Fibroblast of skin of right biceps (primary cell): ENCODE measurements at places on chromosomes 1 and 21.

- DNase-seq: no peak
These were observed 1.7 kb upstream of the TFF3 start for GRCh38 chr21:42316891-42317290.

- DNase-seq: peak; percentile 62
These were observed 26.1 kb downstream of the UBE2T start for GRCh38 chr1:202315576-202316168.

- DNase-seq: peak; percentile 12
These were observed 16.2 kb downstream of the MIER1 start for GRCh38 chr1:66940981-66941380.

DNA sequence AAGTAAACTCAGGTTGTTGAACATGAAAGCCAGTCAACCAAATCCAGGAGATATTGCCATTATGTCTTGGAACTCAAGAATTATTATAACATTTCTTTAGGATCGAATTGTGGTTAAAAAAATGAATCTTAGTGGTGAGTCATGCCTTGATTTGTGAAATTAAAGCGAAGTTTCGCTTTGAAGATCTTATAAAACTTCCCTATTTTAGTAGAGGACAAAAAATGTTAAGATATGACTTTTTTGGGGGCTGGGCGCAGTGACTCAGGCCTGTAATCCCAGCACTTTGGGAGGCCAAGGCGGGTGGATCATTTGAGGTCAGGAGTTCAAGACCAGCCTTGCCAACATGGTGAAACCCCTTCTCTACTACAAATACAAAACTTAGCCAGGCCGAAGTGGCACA, 39.5 kb upstream of the PTBP2 start:
- DNase-seq: peak; percentile 8

GRCh38 chr1:154857441-154858215, 12.5 kb downstream of the KCNN3 start:
- DNase-seq: no peak

GRCh38 chr1:9875636-9876000, 34.5 kb downstream of the CTNNBIP1 start:
- no peak for DNase-seq

DNA sequence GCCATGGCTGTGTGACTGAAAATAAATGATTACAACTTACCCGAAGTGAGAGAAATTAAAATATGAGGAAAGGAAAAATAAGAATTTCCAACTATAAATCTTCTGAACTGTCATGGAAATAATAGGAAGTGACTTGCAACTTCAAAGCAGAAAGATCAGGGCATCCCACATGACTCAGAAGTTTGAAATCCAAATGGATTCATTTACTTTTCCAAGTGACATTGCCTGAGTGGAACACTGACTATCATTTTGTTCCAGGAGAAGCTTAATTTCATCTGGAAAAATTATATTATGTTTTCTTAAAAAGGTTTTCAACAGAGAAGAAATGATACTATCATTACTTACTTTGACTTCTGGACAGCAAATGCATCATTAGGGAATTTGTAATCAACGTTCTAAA, 110.8 kb downstream of the GREM2 start:
- peak; percentile 71 for DNase-seq

DNA sequence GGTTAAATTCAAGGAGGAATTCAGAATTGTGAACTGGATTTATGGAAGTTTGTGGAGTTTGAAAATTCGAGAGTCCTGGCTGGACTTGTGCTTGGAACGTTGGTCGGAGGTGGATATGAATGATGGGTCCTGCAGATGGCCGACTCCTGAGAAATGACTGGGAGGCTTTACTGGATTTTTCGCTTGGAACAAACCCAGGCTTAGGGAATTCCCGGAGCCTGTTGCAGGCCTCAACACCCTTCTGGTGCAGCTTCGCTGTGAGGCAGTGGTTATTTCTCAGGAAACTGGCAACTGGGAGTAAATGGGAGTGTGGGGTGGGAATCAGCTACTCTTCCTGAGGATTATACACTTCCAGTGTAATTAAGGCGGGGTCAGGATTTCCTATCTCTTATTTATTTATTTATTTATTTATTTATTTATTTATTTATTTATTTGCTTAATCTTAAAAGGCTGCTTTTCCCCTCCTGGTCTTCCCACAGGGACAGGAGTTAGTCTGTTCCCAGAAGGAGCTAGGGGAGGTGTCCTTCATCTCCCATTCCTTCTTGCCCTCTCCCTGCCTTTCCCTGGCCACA, 21.1 kb downstream of the MAPKAPK2 start:
- no peak for DNase-seq

GRCh38 chr1:94597701-94598100, 56.1 kb upstream of the F3 start:
- DNase-seq: peak; percentile 69

DNA sequence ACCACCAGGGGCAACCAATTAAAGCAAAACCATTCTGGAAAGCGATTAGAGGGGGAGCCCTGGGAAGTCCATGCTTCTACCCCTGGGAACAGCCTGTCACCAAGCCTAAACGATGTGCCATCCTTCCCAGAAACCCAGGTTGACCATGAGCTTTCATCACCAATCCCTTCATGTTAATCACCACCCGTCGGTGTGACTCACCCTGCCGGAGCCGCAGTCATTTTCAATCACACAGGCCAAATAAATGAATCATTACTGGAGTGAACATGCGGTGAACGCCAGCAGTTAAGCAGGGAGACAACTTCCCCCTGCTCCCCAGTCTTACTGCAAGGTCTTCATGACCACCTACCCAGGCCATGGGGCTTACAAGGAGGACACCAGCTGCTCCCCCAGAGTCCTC, 308.8 kb downstream of the AJAP1 start:
- DNase-seq: peak; percentile 77

DNA sequence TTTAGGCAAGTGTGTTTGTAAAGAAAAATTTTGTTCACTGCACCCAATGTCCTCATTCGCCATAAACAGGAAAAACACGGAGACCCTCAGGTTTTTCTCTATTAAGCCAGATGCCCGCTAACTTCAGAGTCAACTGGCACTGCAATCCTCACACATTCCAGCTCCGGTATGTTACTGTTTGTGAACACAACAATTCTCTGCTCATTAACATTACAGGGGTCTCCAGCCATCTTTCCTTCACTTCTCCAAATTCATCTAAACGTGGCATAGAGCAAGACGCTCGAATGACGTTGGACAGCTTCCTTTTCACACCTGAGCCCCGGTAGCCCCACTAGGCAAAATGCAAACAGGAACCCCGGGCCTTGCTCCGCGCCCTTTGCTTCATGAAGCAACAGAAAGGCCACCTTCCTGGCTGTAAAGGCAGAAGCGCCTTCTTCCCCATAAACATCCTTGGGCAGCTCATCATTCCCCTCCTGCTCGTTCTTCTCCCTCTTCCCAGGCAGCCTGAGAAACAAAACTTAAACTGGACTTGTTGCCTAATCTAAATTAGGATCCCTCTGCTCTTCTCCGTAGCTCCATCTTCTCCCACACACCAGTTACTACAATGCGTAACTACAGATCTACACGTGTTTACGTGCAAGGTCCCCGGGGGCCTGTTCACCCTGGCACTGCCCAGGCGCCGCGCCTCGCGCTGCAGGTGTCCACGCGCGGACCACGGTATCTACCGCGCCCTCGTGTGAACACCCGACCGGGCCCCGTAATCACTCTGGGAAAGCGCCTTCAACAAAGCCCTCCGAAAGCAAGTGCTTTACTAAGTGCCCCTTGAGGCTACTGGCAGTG, 1.2 kb downstream of the LBR start:
- peak; percentile 21 for DNase-seq

- no peak for DNase-seq
These were observed 323.7 kb upstream of the ZP4 start for GRCh38 chr1:238214449-238214848.

GRCh38 chr1:192763243-192763642, 45.6 kb upstream of the RGS2 start:
- DNase-seq: peak; percentile 31

DNA sequence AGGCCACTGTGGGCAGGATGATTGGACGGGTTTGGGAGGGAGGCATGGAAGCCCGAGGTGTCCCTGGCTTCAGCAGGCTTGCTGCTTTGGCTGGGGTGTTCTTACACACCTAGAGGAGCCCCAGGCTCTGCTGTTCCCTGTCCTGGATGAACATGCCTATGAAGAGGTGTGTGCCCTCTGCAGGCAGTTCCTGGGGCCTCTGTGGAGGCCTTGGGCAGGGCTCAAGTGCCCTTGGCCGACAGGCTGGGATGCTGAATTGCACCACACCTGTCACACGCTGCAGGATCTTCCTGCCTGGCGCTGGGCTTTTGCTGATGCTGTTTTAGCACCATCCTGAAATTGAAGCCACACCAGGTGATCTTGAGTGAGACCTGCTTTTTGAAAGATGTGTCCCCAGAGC, 415.0 kb upstream of the VAMP3 start:
- no peak for DNase-seq

DNA sequence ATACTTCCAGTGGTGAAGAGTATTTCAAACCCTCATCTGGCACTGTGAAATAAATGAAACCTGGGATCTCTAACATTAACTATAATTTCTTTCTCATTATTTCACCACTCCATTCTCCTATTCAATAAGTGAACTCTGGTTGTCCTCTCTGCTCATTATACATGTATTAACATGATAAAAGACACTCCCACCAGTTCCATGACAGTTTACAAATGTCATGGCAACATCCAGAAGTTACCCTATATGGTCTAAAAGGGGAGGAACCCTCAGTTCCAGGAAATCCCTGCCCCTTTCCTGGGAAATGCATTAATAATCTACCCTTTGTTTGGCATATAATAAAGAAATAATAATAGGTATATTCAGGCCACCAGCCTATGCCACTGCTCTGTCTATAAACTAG, 62.7 kb upstream of the BRINP3 start:
- DNase-seq: no peak
